GM12891 (cell line): ENCODE measurements at places on chromosomes 7 and 10.

- DNase-seq = no peak
Measured at GRCh38 chr10:96152437-96152836, 22.3 kb downstream of the ZNF518A start.

GRCh38 chr7:43612599-43613589 is 30.0 kb downstream of the STK17A start:
- DNase-seq = peak; percentile 38

DNA sequence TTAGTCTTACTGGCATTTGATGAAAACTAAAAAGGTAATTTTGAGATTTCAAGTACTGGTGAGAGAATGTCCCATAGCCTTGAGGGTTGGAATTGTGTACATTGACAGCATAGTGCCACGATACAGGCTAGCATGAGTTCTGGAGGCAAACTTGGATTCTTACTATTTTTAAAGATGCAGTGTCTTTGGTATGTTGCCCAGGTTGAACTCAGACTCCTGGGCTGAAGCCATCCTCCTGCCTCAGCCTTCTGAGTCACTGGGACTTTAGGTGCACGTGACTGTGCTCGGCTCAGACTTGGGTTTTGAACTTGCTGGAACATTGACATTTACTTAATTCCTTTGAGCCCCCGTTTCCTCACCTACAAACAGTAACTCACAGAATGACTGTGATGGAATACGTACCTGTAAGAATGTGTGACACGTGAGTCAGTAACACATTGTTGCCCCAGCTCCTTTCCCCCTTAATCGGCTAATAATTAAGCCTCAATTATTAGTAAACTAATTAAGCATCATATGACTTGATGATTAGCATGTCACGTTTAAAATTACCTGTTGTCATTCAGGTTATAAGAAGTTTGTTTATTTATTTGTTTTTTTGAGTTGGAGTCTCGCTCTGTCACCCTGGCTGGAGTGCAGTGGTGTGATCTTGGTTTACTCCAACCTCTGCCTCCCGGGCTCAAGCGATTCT is 10.6 kb downstream of the DNAJB6 start:
- no peak for DNase-seq

DNA sequence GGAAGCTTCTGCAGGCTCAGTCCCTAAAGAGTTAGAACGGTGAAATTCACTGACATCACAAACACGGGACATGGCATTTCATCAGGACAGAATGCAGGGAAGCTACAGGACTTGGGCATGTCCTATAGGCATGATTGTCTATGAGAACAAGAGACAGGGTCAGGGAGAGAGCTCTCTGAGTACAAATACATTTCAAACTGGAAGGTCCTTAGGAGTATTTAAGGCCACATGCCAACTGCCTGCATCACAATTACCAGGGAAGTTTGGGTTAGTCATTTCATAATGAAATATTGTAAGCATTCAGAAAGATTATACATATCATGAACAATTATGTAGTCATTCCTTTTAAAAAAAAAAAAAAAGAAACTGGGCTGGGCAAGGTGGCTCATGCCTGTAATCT is 71.3 kb downstream of the CREB3L2 start:
- DNase-seq = no peak

DNA sequence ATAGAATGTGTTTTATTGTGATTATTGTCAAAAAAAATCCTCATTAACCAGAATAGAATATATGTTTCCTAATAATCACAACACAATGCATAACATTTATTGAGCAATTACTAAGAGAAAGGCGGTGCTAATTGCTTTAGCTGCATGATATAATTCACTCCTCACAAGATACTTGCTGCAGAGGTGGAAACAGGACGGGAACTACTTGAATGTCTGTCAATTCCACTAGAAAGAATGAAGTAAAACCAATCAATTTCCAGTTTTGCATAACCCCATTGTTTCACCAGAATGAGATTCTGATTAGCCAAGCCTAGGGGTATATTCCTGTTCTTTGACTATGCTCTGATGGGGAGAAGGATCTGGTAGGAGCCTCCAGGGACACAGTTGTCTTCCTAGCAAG is 239.1 kb upstream of the NRP1 start:
- no peak for DNase-seq

GRCh38 chr10:124076148-124076733 is 17.2 kb downstream of the CHST15 start:
- DNase-seq = no peak

DNA sequence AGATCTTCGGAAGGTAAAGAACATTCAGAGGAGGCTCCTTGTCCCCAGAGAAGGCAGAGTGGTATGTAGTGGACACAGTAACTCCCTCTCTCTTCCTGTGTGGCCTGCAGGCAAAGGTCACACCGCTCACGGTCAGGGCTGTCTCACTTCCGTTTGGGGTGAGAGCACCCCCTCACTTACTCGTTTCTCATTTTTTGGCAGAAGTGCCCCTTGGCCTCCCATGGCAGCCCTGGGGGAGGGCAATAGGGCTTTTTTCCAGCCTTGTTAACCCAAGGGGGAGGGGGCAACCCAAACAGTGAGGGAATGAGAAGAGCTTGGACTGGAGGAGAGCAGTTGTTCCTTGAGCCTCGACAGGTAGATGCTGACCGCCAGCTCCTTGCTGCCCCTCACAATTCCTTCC is 31.8 kb upstream of the SRGN start:
- no peak for DNase-seq

GRCh38 chr10:82668221-82668895 is 793.4 kb downstream of the NRG3 start:
- no peak for DNase-seq

DNA sequence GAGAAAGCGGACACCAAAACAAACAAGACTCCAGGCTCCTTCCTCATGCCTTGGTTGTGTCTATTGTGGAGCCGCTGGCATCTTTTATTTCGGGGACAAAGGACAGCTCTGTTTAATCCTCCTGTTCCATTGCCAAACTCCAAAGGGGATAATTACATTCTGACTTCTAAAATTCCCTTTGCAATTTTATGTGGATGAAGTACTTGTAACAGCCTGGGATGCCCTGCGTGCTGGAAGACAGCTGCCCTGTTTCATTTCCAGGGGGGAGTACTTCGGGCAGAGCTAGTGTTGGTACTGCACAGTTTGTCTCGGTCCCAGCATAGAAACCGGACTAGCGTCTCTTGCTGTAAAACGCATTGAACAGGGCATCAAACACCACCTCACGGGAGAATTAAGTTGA is 90.9 kb downstream of the BAMBI start:
- DNase-seq = no peak

DNA sequence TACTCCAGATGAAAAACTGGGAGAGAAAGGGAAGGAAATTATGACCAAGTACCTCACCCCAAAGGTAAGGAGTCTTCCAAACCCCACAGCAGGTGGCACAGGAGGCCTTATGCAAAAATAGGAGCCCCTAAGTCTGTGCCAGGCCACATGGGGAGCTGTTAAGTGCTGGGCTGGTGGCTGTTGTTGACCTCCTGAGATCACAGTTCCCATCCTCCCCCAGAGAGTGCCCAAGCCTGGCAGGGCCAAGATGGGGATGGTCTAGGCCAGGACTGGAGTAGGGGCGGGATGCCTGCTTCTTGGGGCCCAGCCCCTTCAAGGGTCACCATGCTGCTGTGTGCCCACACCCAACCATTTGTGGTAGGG is 145.8 kb downstream of the RGS10 start:
- no peak for DNase-seq

GRCh38 chr7:47967123-47967522 is 12.3 kb downstream of the HUS1 start:
- no peak for DNase-seq

- no peak for DNase-seq
Measured at GRCh38 chr10:35456784-35457183, 120.5 kb downstream of the CCNY start.

DNA sequence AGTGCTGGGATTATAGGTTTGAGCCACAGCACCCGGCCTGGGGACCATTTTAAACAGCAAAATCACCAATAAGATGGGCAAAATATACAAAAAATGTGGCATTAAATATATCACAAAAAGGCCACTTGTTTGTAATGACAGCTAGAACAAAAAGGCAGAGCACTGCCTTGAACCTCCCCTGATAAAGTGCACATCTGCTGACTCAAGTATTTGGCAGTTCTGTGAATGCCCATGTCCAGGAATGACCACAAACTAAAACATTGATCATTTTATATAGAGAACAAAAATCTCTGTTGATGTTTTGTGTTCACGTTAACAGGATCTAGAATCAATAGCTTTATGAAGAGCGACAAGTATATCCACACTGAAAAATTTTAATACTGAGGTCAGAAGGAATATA is 21.5 kb downstream of the HERC4 start:
- no peak for DNase-seq

- no peak for DNase-seq
Measured at GRCh38 chr7:8739837-8740236, 306.4 kb downstream of the NXPH1 start.

DNA sequence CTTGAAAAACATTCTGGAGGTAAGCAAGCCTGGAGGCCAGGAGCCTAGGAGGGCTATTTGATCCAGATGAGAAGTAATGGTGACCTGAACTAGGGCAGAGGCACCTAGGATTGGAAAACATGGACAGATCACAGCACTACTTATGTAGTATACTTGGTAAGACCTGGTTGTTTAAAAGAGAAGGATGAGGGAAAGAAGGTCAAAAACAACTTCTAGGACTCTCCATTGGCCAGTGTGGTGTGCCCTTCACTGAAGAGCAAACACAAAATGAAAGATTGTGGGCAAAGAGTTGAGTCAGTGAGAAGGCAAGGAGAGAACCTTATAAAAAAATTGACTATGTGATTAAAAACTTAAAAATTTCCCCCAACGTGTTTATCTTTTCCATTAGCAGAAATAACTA is 14.3 kb downstream of the ANKRD1 start:
- DNase-seq = no peak

DNA sequence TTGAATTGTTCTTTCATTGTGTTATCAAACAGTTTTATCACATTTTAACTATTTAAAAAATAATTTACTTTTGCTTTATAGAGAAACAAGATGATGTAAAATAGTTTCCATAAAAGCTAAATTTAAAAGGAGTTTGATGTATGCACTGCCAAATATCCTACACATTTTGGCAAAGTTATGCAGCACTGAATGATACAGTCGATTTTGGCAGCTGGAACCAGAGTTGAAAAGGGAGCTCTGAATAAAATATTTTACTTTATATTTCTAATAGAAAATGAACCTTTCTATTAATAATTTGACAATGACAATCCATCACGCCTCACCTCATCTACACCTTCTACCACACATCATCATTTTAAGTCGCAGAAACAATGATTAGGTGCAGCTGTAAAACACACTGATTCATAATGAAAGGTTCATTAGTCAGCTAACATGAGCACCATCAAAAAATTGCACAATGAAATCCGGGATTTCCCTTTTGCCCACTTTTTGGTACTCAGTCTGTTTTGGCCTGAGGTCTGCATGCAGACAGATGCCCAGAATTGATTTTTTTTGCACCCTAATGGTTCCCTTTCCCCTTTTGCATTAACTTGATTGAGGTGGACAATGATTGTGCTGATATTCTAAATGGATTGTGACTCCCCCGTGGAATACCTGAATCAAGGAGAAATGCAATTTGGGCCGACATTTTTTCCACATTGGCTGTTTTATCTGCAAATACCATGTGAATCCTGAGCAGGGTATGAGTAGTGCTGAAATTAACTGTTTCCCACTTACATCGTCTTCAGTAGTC is 105.8 kb downstream of the THSD7A start:
- no peak for DNase-seq

- DNase-seq = no peak
Measured at GRCh38 chr10:48307711-48308018, 1.2 kb downstream of the MAPK8 start.

- DNase-seq = no peak
Measured at GRCh38 chr10:101006593-101007098, 7.0 kb downstream of the LZTS2 start.

- no peak for DNase-seq
Measured at GRCh38 chr7:6242561-6242960, 29.9 kb downstream of the CYTH3 start.

DNA sequence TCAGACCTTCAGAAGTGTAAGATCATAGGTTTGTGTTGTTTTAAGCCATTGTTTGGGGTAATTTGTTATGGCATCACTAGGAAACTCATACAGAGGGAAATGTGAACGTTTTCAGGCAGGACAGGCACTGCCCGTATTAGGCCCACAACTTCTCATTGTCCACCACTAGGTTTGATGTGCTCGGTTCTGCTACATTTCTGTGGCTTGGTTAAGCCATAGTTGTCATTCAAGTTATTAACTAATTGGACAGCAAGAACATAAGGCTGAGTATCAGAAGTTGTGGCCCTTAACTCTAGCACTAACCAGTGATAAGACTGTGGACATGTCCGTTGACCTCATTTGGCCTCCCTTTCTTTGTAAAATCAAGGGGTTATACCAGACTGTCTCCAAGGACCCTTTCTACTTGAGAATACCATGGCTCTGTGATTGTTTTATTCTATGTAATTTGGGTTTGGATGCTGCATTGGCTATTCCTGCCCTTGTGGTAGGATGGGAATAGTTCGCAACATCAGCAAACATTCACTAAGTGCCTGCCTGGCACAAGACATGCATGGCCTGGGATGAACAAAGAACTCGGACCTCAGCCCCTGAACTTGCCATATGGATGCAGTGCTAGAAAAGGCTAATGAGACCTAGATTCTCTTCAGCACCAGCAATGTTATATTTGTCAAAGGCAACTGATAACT is 85.7 kb downstream of the CCDC71L start:
- DNase-seq = no peak

GRCh38 chr7:2760098-2760889 is 72.3 kb downstream of the AMZ1 start:
- no peak for DNase-seq

DNA sequence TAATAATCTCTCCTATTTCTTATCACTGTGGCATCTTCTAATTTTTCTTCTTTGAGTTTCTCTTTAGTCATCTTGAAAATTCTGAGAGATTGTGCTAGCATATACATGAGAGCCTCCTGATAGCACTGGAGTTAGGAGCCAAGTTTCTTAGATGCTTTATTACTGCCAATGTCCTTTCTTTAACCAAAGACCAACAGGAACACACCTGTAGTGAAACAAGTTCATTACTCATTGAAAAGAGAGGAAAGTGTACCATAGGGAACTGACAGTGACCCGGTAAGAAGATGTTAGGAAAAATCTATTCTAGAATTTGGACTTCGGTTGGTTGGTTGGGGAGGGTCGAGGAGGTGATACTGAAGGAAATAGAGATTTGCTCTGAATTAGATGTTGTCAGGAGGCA is 27.1 kb upstream of the CD36 start:
- no peak for DNase-seq

DNA sequence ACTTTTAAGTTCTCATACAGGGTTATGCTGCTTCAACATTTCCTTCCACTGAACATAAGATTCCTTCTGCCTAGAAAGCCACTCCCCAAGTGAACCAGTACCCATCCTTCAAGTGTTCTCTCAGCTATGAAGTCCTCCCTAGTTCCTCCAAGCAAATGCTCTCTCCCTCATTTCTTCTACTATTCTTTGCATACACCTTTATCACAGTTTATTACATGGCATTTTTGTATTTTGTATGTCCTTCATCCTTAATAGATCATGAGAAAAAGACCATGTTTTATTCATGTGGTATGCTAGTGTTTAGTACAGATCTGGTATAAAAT is 1.9 kb downstream of the SYPL1 start:
- DNase-seq = no peak
